ENCODE measurements at places on chromosomes 3 and 15.
A peak's percentile ranks its signal among the peaks of the same experiment; 100 is the strongest.

DNA sequence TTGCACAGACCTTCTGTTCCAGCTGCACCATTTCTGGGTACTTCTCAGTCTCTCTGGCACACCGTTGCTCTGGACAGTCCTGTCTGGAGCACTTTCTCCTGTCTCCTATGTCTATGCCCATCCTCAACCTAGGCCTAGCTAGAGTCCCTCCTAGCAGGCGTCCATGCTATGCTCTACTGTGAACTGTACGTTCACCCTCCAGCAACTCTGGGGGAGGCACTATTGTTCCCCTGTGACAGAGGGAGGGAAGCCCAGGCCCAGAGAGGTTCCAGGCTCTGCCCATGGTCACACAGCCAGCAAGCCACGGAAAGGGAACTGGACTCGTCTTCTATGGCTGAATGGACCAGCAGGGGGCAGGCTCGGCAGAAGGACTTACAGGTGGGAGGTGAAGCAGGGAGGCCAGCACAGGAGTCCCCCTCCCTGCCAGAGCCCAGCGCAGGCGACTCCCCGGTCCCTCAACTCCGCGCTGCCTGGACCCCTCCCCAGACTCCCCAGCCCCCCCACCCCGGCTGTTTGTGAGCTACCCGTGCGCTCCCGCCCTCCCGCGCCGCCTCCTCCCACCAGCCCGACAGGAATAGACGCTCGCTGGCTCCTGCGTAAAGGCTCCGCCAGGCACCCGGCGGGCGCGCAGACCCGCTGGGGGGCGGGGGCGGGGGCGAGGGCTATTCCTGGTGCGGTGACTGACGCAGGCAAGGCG is 1.7 kb upstream of the LINGO1 start:
- DNase-seq = peak; percentile 83

GRCh38 chr15:60715859-60716258 is 236.9 kb upstream of the ICE2 start:
- DNase-seq = no peak

GRCh38 chr3:156818890-156819289 is 7.3 kb upstream of the LEKR1 start:
- DNase-seq = peak; percentile 18

GRCh38 chr15:82882273-82882928 is 70.1 kb downstream of the HOMER2 start:
- DNase-seq = no peak

- peak; percentile 46 for DNase-seq
Observed at GRCh38 chr3:8768364-8769087, 887 bp downstream of the OXTR start.

GRCh38 chr15:75887178-75887577 is 16.5 kb upstream of the FBXO22 start:
- DNase-seq = peak; percentile 60

DNA sequence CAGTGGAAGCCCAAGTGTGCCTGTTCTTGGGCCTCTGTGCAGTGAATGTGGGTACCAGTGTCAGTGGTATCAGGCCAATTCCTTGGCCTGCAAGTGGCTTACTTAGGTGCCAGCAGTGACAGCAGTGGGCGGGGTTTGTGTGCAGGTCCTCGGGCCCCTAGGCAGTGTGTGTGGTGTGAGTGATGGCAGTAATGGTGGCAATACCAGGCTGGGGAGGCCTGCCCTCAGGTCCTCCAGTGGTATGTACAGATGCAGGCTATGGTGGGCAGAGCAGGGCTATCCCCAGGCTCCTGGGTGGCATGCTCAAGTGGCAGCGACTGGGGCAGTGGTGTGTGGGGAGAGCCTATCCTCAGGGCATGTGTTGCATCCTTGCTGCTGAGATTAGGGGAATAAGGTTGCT is 379.7 kb downstream of the SQOR start:
- no peak for DNase-seq

- DNase-seq = no peak
Observed at GRCh38 chr15:27993996-27994780, 104.9 kb downstream of the OCA2 start.

DNA sequence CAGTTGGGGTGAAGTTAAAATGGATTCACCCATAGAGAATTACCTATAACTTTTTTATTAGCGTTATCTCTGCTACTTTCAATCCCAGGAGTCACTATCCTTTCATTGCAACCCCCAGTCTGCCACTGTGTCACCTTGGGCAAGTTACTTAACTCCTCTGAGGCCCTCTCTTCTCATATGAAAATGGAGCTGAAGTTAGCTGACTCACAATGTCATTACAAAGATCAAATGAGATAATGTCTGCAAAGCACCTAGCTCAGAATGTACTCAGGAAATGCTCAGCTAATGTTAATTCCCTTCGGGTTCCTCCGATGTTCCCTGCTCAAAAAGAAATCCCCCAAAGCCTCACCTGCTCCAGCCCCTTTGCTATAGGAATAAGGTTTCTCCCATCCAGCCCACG is 50.0 kb downstream of the TRIM42 start:
- DNase-seq = peak; percentile 34

- DNase-seq = no peak
Observed at GRCh38 chr3:48092270-48092669, 76.1 kb upstream of the MAP4 start.

- no peak for DNase-seq
Observed at GRCh38 chr15:72982714-72983113, 69.5 kb upstream of the NEO1 start.

DNA sequence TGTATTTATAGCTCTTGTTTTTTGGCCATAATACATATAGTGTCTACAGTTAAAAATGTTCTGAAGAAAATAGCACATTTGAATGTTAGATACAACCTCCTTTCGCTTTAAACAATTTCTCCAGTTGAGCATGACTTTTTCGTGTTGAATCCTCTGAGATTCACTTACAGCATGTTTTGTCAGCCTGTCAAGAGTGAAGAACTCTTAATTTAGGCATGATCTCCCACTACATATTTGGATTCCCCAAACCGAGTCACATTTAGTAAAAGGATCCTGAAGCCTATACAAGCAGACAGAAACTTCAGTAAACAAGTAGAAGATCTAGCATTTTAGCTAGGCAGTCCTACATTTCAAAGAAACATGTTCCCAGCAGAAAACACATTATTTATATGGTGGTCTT is 796.6 kb downstream of the MCTP2 start:
- DNase-seq = no peak

- no peak for DNase-seq
Observed at GRCh38 chr15:51183076-51183475, 88.4 kb upstream of the TNFAIP8L3 start.

DNA sequence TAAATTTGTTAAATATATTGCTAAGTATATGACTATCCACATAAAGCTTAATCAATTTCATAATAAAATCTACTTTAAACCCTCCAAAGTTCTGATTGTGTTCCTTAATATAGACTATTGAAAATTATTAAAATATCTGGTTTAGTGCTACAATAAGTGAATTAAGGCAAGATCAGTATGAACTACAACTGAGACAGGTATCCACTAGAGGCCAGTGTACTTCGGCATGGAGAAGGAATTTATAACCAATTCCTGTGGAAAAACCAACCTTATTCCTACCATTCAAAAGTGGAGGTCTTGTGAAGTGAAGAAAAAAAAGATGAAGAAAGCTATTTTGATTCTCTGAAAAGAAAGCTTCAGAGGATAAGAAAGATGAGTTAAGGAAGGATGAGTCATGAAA is 237.7 kb downstream of the SUCLG2 start:
- DNase-seq = no peak

GRCh38 chr15:100332721-100333120 is 9.1 kb downstream of the ADAMTS17 start:
- no peak for DNase-seq

DNA sequence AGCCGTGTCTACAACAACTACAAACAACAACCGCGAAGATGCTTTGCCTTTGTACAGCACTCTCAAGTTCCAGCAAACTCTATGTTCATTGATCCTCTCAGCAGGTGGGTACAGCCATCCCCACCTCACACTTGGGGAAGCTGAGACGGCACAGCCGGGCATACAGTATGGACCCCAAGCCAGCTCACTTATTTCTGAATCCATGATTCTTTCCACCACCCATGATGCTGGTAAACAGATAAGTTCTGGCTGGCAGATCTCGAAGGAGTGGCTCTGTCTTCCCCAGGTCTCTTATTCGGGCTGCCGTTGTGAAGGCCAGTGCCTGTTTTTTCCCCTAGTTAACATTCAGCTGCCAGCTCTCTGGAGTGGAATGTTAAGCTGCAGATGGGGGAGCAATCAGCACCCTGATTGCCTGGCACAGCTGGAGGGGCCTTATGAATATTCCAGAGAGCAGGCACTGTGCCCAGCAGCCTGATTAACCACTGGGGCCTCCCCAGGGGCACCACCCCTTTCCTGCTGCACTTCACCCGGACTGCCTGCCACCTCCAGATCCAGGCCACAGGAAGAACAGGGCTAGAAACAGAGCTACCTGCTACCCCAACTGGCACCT is 73.2 kb downstream of the CORO2B start:
- no peak for DNase-seq

GRCh38 chr3:37954881-37955280 is 35.7 kb upstream of the VILL start:
- no peak for DNase-seq

DNA sequence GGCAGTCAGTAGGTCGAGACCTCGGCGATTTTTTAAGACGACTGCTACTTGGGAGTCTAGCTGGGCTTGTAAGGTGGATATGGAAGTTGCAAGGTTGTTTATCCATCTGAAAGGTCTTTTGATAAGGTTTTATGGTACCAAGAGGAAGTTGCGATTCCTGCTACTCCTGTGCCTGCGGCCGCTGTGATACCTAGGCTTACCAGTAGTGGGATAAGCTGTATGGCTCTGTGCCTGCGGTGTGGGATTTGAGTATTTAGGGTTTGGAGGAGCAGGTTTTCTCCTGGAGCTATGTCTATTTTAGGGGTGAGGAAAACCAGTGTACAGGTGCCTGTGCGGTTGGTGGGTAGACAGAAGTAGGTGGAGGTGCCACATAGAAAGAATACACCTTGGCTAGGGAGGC is 1059.8 kb downstream of the SI start:
- DNase-seq = no peak

DNA sequence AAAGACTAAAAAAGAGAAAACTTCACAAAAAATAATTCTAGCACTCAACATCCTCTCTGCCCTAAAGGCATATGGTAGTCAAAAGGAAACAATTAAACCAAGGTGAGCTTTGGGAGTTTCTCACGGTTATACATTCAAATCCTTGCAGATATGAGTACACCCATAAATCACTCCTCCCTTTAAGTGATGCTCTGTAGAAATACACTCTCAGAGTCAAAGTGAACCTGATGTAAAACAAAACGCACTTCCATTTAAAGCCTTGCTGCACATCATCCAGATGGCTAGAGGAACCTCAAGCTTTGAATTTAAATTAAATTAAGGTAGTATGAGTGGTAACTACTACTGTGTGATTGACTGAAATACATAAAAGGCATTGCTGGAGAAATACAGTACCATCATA is 36.0 kb upstream of the AADAC start:
- no peak for DNase-seq

- DNase-seq = peak; percentile 5
Observed at GRCh38 chr3:175940243-175940642, 1081.1 kb downstream of the NAALADL2 start.

DNA sequence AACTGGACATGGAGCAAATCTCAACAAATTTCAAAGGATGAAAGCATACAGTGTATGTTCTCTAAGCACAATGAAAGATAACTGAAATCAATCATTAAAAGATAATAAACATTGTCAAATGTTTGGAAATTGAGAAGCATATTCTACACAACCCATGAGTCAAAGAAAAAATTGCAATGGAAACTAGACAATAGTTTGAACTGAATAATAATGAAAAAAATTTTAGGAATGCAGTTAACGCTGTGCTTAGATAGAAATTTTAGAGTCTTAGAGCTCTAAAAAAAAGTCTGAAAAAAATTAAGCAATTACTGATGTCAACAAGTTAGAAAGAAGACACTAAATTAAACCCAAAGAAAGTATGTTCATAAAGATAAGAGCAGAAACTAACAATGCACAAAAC is 15.5 kb downstream of the RABL3 start:
- no peak for DNase-seq

GRCh38 chr3:16866571-16866970 is 18.2 kb upstream of the PLCL2 start:
- DNase-seq = no peak

DNA sequence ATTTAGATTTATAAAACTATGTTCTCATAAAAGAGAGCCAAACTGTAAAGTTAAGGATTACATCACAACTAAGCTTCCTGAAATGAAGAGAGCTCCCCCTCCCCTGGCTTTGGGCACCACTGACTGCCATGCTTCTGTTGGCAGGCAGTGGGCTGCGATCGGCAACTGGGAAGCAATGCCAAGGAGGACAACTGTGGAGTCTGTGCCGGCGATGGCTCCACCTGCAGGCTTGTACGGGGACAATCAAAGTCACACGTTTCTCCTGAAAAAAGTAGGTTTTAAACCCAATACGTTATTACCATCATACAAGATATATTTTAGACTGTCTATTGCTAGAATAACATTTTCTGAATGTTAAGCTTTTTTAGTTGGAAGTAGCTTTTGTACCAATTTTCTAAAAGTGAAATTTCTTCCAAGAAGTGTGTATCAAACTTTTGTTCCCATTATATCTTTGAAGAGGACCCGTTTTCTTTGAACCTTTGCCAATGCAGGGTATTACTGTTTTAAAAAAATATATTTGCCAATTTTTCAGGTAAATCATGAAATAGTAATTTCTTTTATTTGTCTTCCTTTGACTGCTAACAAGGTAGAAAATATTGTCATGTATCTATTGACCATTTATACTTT is 184.1 kb downstream of the ADAMTSL3 start:
- peak; percentile 74 for DNase-seq

DNA sequence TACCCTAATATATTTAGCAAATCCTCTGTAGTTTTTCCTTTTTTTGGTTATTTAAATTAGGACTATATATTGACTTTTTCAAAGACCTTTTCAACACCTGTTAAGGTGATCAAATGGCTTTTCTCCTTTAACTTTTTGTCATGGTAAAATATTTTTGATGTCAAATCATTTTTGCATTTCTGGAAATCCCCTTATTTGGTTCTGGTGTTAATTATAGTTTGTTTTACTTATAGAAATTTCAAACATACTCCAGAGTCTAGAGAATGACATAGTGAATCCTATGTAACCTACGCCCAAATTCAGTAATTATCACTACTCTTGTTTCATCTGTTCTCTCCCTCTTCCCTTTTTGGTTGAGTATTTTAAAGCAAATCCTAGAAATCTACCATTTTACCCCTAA is 121.3 kb upstream of the TBL1XR1 start:
- DNase-seq = no peak

GRCh38 chr15:100430411-100430810 is 88.6 kb upstream of the ADAMTS17 start:
- DNase-seq = no peak

DNA sequence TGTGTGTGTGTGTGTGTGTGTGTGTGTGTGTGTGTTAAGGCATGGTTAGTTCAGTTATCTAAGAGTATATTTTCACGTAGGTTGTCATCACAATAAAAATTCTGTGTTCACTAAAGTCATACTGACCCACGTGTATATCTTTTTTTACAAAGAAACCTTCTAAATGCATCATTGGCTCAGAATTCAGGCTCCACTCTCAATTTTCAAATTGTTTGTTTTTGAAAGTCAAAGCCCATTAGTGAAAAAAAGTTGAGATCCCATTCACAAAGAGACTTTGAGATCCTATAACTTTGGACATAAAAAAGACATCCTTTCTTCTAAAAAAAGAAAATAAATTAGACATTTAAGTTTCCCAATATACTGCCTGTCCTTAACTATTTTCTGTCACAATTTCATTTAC is 59.3 kb downstream of the GBE1 start:
- DNase-seq = no peak

- no peak for DNase-seq
Observed at GRCh38 chr3:114460459-114460858, 166.6 kb downstream of the TIGIT start.
